Neural progenitor cell (in vitro differentiated cells): ENCODE measurements at places on chromosomes 5 and 9. TPM values are rescaled to one million over a fixed set of nuclear protein-coding genes. Genes with fewer than 3 reads are reported as not detected.
A peak's percentile ranks its signal among the peaks of the same experiment; 100 is the strongest.

The ZNF354B gene
- total RNA-seq: 16.3 and 31.3 TPM in 2 replicates

GRCh38 chr5:31453522-31453921 is 78.4 kb downstream of the DROSHA start:
- peak; percentile 3 for DNase-seq

The CDX1 gene
- not detected in 2 replicates for total RNA-seq

DNA sequence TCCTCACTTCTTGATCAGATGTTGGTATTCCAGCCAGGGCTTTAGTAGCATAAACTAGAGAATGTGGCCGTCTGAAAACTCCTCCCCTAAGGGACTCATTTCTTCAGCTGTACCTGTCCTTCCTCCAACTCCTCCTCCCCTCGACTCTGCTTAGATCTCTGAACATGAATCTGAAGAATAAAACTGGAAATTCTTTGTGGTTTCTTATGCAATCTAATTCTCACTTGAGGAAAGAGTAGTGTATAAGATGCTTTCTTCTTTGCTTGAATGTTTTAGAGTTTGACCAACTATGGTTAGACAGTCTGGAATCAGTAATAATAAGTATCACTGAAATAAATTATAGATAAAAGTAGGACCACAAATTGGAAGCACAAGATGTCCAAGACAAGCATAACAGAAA is 128.5 kb downstream of the LRRC70 start:
- DNase-seq: no peak

The MARCOL gene
- not detected in 2 replicates for total RNA-seq

The HBEGF gene
- total RNA-seq: 2.4 and 3.4 TPM in 2 replicates

- DNase-seq: no peak
Observed at GRCh38 chr9:134989206-134990065, 71.7 kb upstream of the FCN1 start.
